ENCODE measurements at places on chromosomes 4 and X. TPM values are rescaled to one million over a fixed set of nuclear protein-coding genes. Genes with fewer than 3 reads are reported as not detected.

FABP2 gene
- not detected for total RNA-seq

CLTRN gene
- 0.45 TPM for total RNA-seq

FAM236D gene
- total RNA-seq: not detected

NSG1 gene
- 17.0 TPM for total RNA-seq

CLGN gene
- total RNA-seq: not detected

DEFB131A gene
- total RNA-seq: not detected

GPR119 gene
- not detected for total RNA-seq

FAT1 gene
- not detected for total RNA-seq

GPRIN3 gene
- 23.0 TPM for total RNA-seq

HSFX3 gene
- not detected for total RNA-seq

RIBC1 gene
- total RNA-seq: 2.3 TPM

GRCh38 chr4:89847571-89848325 lies 10.8 kb upstream of the SNCA start:
- no peak for DNase-seq
- H3K27me3 ChIP-seq: no peaks in the 10 kb centered on the region
- H3K4me3 ChIP-seq: no peak overlapping the region
- no peaks in the 10 kb centered on the region for H3K36me3 ChIP-seq
- no peak overlapping the region for H3K27ac ChIP-seq
- no peaks in the 10 kb centered on the region for H3K4me1 ChIP-seq

DNA sequence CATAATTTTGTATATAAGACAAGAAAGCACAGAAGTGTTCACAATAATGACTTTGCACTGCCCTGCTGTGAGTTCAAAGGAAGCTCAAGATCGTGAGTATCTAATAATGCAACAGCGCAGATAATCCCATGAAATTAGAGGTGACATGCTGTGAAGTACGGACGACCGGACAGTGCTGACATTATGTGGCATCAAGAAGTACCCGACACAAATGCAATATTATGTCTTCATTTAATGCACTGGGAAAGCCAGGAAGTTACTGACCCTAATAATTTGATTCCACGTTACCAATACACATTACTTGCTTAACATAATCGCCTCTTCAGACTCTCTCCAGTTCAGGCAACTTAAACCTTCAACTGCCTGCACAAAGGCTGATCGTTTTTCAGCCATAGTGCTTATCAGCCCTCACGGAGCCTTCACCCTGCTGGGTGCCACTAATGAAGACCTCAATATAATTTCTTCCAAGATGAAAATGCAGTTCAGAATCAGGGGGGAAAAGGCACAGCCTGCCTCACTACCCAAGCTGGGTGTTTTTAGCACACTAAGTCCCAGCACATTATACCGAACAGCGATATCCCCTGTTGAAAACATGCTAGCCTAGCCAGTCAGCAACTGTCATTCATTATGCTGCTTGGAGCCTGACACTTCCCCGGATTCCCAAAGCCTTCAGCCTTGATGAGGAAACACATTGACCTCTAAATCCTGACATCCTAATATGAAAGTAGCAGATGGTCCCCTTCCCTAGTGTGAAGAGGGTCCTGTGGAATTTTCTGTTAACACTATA lies 56.1 kb downstream of the SLC7A11 start:
- H3K4me1 ChIP-seq: no peaks in the 10 kb centered on the region
- no peaks in the 10 kb centered on the region for H3K36me3 ChIP-seq
- H3K4me3 ChIP-seq: no peak overlapping the region
- no peaks in the 10 kb centered on the region for H3K27me3 ChIP-seq
- DNase-seq: no peak
- H3K27ac ChIP-seq: no peak overlapping the region

DNA sequence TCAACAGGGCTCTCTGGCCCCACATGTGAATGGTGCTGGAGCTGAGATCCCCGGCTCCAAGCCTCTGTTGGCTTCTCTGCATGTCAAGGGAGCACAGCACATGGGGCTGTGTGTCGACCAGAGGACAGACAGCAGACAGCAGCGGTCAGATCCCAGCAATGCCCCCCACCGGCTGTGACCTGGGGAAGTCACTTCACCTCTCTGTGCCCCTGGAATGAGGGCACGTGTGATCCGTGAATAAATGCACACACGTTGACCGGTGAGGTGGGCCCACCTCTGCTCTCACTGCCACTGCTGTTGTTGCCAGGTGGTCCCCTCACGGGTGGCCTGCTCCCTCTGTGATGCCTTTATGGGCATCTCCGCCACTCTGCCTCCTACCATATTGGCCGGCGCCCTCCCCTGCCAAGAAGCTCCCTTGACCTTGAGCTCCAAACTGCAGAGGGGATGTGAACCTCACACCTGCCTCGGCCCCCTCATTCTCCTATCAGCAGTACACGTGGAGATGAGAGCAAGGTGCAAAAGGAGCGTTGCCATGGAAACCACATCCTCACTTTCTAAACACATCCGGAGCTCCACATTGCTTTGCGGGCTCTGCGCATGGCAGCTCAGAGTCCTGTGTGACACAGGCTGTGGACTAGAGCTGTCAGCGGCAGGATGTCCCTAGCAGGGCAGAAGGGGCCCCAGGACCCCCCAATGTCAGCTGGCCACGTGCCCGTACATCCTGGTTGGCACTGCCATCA lies 75.4 kb downstream of the ABLIM2 start:
- H3K4me1 ChIP-seq: no peaks in the 10 kb centered on the region
- H3K36me3 ChIP-seq: no peaks in the 10 kb centered on the region
- no peak overlapping the region for H3K4me3 ChIP-seq
- H3K27ac ChIP-seq: no peak overlapping the region

GRCh38 chrX:144379156-144379555 lies 495.3 kb downstream of the UBE2NL start:
- no peak overlapping the region for H3K4me3 ChIP-seq
- DNase-seq: no peak
- no peaks in the 10 kb centered on the region for H3K4me1 ChIP-seq
- no peaks in the 10 kb centered on the region for H3K36me3 ChIP-seq
- H3K27me3 ChIP-seq: no peaks in the 10 kb centered on the region
- no peak overlapping the region for H3K27ac ChIP-seq

DNA sequence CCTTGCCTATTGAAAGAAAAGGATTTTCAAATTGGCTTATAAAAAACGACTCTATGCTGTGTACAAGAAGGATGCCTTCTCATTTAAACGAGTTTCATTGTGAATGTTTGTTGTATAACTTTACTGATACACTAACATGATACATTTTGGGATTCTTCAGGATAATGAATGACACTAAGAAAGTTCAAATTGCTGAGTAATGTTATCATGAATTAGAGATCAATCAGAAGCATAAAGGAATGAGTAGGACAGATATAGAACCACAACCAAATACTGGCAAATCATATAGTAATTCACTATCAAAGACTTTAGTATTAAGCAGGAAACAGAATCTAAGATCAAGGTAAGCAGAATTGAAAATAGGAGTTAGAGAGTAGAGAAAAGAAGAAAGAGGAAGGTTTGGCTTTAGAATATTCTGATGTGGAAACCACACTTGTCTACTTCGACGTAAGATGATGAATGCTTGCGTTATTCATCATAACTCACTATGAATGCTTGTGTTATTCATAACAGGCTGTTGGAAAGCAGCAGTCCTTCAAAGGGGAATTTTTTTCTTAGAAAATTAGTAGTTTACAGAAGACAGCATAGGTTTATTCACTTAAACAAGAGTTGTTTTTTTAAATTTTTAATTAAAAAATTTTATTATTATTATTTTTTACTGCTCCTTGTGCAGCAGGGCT lies 13.4 kb downstream of the CCDC158 start:
- no peaks in the 10 kb centered on the region for H3K36me3 ChIP-seq
- no peak for DNase-seq
- H3K27ac ChIP-seq: no peak overlapping the region

DNA sequence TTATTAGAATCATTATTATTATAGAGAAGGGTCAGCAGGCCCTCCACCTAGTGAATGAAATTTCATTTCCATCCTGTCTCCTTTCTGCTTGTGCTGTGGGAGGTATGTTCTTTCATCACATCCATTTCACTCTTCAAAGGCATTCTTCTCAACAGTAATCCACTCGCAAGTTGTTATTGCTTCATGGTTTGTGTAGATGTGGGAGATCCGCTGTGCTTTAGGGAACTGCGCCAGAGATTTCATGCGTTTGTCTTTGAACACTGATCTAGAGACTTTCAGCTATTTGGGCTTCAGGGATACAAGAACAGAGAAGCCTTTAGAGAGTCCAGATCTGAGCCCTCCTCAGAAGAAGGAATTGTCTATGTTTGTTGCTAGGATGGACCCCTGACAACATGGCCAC lies 53.5 kb upstream of the PUDP start:
- no peaks in the 10 kb centered on the region for H3K27me3 ChIP-seq
- no peak overlapping the region for H3K27ac ChIP-seq
- H3K4me3 ChIP-seq: no peak overlapping the region
- DNase-seq: no peak
- H3K36me3 ChIP-seq: no peaks in the 10 kb centered on the region
- no peaks in the 10 kb centered on the region for H3K4me1 ChIP-seq

DNA sequence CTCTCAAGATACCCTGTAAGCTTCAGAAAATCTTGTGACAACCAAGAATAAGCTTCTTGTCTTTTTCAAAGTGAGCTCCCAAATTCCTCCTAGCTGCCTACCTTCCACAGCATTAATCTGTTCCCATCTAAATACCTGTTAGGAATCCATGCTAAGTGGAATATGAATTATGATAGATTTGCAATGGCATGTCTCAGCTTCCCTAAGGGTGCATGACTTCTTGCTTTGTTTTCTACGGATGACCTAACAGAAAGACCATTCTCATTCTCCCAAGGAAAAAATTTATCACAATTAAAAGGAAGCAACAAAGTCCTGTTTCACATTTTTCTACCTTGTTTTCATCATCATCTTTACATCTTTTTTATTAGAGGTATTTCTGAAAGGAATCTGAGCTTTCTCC lies 532.7 kb downstream of the GRXCR1 start:
- H3K4me1 ChIP-seq: no peaks in the 10 kb centered on the region
- H3K27ac ChIP-seq: no peak overlapping the region
- no peaks in the 10 kb centered on the region for H3K27me3 ChIP-seq
- no peak for DNase-seq

DNA sequence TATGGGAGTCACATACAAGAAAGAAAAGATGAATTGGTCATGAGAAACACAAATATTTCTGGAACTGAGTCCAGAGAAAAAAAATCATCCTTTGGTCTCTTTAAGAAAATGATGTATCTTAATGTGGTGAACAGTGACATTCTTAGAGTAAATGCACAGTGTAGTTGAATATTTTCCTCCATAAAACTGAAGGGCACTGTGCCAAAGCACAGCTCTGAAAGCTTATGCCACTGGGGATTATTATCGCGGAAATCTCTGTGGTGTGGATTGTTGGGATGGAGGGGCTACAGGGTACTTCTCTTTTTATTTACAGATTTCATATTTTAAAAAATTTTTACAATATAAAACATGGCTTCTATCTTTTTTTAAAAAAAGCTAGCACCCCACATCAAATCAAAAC lies 908.1 kb downstream of the CCSER1 start:
- no peaks in the 10 kb centered on the region for H3K27me3 ChIP-seq
- no peak overlapping the region for H3K27ac ChIP-seq
- H3K36me3 ChIP-seq: no peaks in the 10 kb centered on the region
- no peak overlapping the region for H3K4me3 ChIP-seq
- no peaks in the 10 kb centered on the region for H3K4me1 ChIP-seq

DNA sequence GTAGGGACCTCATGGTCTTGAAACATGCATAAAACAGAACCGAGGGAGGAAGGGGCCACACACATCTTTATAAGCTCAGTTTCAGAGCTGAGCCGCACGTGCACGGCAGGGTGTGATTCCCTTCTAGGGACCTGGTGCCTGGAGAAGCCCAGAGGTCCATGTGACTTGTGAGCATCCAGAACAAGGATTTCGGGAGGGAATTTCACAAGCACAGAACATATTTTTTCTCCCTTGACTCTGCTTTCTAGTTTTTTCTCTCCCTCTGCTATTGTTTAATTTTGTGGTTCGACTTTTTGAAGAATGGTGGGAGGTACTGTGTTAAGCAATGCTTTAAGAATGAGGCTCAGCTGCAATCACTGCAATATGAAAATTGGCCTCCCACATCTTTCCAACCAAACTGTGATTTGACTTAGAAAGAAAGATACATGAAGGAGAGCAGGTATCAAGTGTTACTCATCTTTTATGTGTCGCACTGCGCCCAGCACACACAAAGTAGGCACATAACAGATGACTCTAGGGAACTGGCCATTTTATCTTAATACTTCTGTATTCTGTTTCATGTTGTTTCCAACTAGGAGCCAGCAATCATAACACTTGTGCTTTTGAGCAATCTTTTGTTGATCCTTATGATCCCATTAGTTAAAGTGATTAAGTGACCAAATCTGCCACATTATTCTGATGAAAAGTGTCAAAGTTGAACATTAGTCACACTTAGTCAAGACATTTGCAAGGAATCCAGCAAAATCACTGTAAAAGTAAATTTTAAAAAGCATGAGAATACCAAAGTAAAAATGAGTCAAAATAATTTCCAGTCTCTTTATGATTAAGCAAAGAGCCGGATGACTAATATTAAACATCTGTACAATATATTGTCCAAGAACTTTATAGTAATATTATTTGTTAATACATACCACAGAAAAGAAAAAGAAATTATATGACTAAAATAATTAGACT lies 86.4 kb downstream of the SHISA3 start:
- no peak overlapping the region for H3K4me3 ChIP-seq
- no peaks in the 10 kb centered on the region for H3K27me3 ChIP-seq
- no peak overlapping the region for H3K27ac ChIP-seq
- DNase-seq: no peak
- no peaks in the 10 kb centered on the region for H3K4me1 ChIP-seq
- no peaks in the 10 kb centered on the region for H3K36me3 ChIP-seq

DNA sequence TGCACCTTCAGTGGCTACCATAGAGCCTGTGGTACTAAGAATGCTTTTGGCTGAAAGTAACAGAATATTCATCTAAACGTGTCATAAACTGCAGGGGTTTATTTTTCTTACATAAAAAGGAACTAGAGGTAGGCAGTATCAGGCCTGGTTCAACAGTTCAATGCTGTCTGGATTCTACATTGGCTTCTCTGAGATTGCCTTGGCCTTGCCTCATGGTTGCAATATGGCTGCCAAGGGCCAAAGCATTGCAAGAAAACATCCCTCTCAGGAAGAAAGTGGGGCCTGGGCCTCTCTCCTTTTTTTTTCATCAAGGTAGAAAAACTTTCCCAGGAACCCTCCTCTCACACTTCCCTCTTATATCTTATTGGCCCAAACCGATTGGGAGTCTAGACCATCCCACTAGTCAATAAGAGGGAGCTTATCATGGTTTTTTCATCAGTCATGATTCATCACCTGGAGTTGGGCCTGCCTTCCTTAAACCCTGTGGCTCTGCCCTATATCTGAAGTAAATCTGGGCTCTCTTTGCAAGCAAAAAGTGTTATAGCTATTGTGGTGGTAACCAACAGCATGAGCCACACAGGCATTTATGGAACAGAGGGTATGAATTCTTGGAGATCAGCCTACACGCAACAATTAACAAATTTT lies 1.8 kb upstream of the DOCK11 start:
- H3K4me1 ChIP-seq: peaks cover 5% of the 10 kb centered on the region
- H3K4me3 ChIP-seq: no peak overlapping the region
- no peaks in the 10 kb centered on the region for H3K36me3 ChIP-seq
- H3K27ac ChIP-seq: no peak overlapping the region
- H3K27me3 ChIP-seq: no peaks in the 10 kb centered on the region

GRCh38 chr4:108384544-108384943 lies 215.8 kb upstream of the LEF1 start:
- no peak overlapping the region for H3K4me3 ChIP-seq
- no peaks in the 10 kb centered on the region for H3K27me3 ChIP-seq
- H3K4me1 ChIP-seq: no peaks in the 10 kb centered on the region
- no peak overlapping the region for H3K27ac ChIP-seq

- no peaks in the 10 kb centered on the region for H3K36me3 ChIP-seq
- H3K27ac ChIP-seq: no peak overlapping the region
- H3K4me3 ChIP-seq: no peak overlapping the region
- no peaks in the 10 kb centered on the region for H3K27me3 ChIP-seq
Observed at GRCh38 chr4:98516042-98516440, 142.4 kb downstream of the TSPAN5 start.
